ENCODE measurements at places on chromosomes 7 and 10.
A peak's percentile ranks its signal among the peaks of the same experiment; 100 is the strongest.

DNA sequence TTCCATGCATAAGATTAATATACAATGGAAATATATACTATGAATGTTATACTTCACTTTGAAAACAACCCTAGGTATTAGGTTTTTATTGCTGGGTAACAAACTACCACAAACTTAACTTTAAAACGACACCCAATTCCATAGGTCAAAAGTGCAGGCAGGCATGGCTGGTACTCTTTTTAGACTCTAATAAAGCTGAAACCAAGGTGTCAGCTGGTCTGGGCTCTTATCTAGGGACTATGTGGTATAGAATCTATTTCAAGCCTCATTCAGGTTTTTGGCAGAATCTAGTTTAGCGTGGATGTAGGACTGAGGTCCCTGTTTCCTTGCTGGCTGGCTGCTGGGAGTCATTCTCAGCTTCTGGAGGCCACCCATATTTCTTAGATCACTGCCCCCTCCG, 65.0 kb upstream of the TMEM168 start:
- DNase-seq = no peak

DNA sequence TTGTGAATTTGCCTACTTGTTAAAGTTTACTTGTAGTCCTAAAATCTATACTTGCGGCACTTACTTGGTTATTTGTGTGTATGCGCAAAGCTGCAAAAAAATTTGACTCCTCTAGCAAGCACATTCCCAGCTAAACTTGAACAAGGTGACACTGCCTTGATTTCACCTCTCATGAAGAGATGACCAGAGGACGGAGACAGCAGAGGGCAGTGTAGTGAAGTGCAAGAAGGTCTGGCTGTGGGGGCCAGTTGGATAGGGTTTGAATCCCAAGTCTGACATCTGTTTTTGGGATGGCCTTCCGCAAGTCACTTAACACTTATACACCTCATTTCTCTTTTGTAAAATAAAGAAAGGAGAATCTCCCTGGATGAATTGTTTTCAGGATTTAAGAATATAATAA, 15.7 kb downstream of the SLK start:
- DNase-seq = no peak

DNA sequence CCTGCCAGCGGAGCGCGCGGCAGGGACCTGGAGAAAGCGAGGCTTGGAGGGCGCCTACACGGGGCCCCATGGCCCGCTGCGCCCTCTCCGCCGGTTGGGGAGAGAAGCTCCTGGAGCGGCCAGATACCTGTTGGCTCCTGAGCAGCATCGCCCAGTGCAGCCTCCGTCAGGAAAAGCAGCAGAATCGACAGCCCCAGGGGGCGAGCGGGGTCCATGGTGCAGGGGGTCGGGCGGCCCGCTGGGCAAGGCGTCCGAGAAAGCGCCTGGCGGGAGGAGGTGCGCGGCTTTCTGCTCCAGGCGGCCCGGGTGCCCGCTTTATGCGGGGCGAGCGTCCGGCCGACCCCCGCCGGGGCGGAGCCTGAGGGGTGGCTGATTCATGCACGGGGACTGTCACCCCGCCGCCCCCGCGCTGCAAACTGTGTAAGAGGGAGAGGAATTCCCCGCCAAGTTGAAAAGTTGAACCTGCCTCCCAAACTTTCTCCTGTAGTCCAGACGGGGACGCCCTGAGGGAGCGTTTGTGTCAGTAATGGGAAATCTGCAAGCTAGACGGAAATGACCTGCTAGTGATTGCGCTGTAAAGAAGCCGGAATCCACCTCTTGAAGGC, at the start of gene TFPI2:
Gene TFPI2 (minus strand): TSS at position 290 of the 605 bp plus-strand sequence. CDS start 75 bp downstream, at position 215.
- peak; percentile 91 for DNase-seq

- DNase-seq = peak; percentile 90
These were observed 94.1 kb downstream of the PIP4K2A start for GRCh38 chr10:22620140-22620857.

DNA sequence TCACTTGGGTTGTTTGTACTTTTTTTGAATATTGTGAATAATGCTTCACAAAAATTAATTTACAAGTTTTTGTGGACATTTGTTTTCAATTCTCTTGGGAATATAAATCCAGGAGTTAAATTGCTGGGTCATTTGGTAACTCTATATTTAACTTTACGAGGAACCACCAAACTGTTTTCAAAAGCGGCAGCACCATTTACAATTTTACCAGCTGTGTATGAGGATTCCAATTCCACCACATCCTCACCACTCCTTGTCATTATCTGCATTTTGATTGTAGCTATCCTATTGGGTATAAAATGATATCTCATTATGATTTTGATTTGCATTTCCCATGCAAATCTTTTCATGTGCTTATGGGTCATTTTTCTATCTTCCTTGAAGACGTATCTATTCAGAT, 4.0 kb upstream of the NUDT13 start:
- DNase-seq = no peak

DNA sequence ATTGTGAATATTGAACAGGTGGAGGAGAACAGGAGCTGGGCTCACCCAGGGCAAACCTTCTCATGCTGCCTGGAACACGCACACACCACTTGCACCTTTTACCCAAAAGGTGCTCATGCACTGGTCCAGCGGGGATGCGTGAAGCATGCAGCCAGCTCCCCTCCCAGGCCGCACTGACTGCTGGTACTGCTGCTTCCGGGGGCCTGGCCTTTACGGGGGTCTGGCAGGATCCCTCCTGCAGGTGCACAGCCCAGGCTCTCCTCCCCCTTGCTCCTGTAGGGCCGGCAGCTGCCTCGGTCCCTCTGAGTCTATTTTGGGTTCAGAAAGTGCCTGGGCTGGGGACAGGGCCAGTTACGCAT, 221.7 kb downstream of the DNAJB6 start:
- no peak for DNase-seq

DNA sequence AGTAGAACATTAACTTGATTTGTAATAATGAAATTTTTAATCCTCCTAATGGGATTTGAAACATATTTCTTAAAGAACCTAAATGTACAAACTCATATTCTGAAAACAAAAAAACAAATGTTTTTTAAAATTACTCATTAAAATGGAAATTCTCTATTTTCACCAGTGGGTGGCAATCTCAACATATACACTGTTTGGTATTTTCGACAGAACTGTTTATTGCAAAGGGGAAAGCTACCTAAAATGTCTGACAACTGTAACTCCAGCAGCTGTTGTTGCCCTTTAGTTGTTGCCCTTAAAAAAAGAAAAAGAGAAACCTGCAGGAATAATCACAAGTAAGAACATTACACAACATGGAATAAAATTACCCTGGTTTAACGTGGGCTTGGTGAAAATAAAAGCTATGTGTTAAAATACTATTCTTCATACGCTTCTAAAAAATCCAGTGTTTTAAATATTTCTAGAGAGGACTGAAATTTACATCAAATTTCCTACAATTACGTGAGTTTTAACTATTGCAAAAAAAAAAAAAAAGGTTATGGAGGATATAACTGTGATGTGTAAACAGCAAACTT, 54.5 kb downstream of the COL1A2 start:
- peak; percentile 44 for DNase-seq

DNA sequence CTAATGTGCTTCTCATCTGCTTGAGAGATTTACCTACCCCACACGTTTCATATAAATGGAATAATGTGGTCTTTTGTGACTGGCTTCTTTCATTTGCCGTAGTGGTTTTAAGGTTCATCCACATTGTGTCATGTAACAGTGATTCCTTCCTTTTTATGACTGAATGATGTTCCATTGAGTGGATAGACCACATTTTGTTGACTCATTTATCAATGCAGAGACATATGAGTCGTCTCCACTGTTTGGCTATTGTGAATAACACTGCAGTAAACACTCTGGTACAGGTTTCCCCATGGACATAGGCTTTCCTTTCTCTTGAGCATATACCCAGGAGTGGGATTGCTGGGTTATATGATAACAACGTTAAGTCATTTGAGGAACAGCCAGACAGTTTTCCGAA, 2.0 kb upstream of the AOC1 start:
- peak; percentile 27 for DNase-seq

DNA sequence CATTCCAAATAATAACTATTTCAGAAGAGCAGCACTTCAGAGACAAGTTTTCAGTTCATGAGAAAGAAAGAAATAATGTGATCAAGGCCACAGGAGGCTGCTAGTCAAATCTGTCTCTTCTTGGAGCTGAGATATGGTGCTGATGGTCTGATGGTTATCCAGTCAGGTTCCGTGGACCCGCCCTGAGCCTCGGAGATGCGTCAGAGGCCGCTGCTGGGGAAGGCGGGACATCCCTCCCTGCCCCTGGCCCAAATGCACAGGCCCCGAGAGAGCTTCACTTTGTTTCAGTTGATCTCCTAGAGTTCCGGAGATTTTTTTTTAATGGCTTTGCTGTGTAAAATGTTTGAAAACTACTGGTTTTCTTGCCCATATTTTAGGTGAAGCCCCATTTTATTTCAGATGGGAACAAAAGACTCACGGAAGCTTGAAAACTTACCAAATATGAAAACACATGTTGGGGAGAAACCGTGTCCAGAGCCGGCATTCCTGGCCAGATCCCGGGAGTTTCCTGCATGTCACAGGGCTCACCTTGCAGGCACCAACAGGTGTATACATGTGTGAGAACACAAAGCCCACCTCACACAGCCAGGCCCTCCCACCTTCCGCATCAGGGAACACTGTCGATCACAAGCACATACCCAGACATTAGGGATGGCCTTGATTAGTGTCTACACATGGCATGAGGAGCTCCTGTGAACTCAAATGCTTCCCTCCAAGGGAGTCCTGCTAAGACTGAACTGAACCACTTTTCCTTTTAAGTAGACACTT, 499.0 kb downstream of the TCERG1L start:
- DNase-seq = no peak

DNA sequence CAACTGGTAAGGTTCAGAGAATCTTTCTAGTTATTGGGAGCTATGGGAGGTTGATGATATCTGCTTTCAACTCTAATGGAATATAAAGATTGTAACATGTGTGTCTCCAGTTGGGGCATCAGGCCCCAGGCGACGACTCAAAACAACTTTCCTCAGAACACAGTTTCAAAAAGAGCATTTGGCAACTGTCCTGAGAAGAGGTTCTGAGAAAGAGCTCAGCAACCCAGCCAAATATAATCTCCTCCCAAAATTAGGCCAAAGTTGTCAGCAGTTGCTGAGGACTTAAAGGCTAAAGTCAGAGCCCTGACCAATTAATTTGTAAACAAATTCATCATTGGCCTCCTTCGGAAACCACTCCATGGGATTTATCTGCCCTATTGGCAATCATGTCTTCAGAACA, 251.1 kb upstream of the NFE2L3 start:
- DNase-seq = no peak

GRCh38 chr7:3955751-3956696, 655.0 kb downstream of the SDK1 start:
- peak; percentile 93 for DNase-seq

- no peak for DNase-seq
These were observed 161.7 kb upstream of the HPS1 start for GRCh38 chr10:98608411-98608810.

- DNase-seq = no peak
These were observed 104.6 kb downstream of the HIPK2 start for GRCh38 chr7:139673230-139673629.

- no peak for DNase-seq
These were observed 4.4 kb upstream of the SCD start for GRCh38 chr10:100342627-100342972.

DNA sequence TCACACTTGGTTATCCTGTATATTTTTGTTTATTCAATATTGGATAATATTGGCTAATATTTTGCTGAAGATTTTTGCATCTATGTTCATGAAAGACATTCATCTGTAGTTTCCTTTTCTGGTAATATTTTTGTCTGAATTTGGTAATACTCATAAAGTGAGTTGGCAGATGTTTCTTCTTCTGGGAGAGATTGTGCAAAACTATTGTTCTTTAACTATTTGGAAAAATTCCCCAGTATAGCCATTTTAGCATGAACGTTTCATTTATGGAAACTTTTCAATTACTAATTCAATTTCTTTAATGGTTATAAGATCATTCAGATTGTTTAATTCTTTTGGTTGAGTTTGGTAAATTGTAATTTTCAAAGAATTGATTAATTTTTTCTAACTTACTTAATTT, 560.8 kb upstream of the FZD8 start:
- no peak for DNase-seq

GRCh38 chr10:77643795-77644468, 6.3 kb upstream of the KCNMA1 start:
- peak; percentile 46 for DNase-seq
